ENCODE measurements at places on chromosomes 7 and 10.
A peak's percentile ranks its signal among the peaks of the same experiment; 100 is the strongest.

- DNase-seq = no peak
These were observed 51.7 kb downstream of the CUBN start for GRCh38 chr10:17077890-17078289.

- no peak for DNase-seq
These were observed 187.5 kb upstream of the NFE2L3 start for GRCh38 chr7:25964483-25964991.

- no peak for DNase-seq
These were observed 18.4 kb downstream of the ZNRF2 start for GRCh38 chr7:30302656-30303311.

DNA sequence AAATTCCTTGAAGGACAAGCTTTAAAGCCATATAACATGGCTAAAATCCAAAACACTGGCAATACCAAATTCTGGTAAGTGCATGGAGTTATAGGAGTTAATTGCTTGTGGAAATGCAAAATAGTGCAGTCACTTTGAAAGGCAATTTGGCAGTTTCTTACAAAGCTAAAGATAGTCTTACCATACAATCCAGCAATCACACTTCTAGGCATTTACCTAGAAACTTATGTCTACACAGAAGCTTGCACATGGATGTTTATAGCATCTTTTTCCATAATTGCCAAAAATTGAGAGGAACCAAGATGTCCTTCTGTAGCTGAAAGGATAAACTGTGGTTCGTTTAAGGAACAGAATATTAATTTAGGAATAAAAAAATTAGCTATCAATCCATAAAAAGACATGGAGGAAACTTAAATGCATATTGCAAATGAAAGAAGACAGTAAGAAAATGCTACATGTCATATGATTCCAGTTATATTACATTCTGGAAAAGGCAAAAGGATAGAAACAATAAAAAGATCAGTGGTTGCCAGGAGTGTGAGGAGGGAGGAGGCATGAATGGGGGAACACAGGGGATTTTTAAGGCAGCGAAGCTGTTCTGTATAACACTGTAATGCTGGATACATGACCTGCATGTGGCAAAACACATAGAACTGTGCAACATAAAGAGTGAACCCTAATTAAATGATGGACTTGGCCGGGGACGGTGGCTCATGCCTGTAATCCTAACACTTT, 51.9 kb downstream of the GNAT3 start:
- DNase-seq = no peak

DNA sequence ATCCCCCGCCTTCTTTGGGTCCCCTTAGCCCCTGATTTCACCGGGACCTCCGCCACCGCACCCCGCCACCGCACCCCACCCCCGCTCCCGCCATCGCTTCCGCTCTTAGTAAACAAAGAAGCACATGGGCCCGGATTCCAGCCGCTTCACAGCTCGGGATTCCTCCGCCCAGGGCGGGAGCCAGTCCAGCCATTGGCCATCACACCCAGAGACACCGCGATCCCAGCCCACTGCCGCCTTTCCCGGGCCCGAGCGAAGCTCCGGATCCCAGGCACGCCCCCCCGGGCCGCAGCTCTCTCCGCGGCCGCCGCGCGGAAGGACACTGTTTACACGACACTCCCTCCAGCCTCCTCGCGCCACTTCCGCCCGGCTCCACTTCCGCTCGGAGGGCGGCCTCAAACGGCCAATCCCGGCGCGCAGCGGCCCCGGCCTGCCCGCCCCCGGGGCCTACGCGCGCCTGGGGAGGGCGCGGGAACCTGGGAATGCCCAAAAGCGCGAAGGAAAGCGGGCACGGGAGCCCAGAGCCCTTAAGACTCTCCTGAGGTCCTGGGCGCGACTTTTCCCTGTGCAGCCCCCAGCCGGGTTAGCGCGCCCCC, 679 bp downstream of the MCM7 start:
- peak; percentile 86 for DNase-seq

- no peak for DNase-seq
These were observed 74.3 kb upstream of the GNAI1 start for GRCh38 chr7:80060218-80060806.

- DNase-seq = no peak
These were observed 32.0 kb upstream of the CRTAC1 start for GRCh38 chr10:98062424-98062823.

DNA sequence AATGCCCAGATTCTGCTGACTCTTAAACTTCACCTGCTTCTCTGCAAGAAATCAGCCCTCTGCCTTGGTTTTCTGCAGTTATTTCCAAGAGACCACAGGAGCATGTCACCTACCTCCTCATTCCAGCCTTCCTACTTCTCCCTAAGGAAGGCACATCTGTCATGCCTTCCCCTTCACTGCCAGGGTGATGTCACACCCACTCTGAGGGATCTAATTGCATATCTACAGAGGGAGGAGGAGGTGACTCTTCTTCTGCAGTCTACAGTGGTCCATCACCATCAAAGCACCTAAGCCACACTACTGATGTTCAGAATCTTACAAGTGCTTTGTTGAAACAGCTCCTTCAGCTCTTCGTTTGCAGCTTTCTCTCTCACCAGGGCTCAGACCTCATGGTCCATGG, 275.5 kb downstream of the FGFR2 start:
- DNase-seq = no peak

DNA sequence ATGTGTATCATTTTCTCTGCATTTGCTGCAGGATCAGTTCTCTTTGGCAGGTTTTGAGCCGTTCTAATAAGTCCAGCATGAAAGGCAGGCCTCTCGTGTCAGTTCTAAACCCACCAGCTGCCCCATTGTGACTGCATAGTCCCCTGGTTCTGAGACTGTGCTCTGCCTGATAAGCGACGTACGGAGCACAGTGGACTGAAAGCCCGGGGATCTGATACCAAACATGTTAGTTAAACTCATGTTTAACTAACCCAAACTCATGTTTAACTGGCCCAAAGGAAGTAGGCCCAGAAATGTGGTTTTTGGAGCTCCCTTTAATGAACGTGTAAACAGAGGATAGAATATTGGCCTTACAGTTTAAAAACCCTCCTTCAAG, 98.0 kb upstream of the PDCD4 start:
- DNase-seq = no peak

DNA sequence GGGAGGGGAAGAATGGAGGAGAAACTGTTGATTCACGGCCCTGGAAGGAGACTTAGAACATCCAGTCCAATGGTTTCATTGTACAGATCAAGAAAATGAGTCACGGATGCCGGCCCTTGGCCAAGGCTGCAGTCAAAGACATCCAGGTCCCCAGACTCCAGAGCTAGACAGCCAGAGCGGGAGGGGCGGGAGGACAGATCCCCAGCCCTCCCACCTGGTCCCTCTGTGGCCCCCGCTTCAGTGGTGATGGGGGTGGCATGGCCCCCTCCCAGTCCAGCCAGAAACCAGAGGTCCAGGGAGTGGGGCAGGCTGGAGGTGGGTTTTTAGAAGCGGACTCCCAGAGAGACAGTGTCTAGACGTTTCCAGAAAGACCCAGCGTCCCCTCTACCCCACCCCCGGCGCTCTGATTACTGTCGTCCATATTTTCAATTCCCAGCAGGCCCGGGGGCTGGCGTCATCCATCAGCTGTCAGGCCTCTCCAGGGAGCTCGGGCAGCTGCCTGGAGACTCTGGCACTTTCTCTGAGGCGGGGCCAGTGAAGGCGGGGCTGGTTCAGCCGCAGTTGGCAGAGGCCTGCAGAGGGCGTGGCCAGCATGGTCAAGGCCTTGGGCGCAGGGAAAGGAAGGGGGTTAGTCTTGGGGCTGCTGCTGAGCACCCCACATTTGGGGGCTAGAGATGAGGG, 8.0 kb upstream of the HSPB1 start:
- no peak for DNase-seq

- no peak for DNase-seq
These were observed 3.8 kb downstream of the KPNA7 start for GRCh38 chr7:99204078-99204477.

- no peak for DNase-seq
These were observed 125.7 kb downstream of the ADCY1 start for GRCh38 chr7:45699726-45700390.

GRCh38 chr10:10854725-10855124, 162.9 kb upstream of the CELF2 start:
- no peak for DNase-seq

GRCh38 chr7:30252885-30253795, 31.3 kb upstream of the ZNRF2 start:
- DNase-seq = no peak

DNA sequence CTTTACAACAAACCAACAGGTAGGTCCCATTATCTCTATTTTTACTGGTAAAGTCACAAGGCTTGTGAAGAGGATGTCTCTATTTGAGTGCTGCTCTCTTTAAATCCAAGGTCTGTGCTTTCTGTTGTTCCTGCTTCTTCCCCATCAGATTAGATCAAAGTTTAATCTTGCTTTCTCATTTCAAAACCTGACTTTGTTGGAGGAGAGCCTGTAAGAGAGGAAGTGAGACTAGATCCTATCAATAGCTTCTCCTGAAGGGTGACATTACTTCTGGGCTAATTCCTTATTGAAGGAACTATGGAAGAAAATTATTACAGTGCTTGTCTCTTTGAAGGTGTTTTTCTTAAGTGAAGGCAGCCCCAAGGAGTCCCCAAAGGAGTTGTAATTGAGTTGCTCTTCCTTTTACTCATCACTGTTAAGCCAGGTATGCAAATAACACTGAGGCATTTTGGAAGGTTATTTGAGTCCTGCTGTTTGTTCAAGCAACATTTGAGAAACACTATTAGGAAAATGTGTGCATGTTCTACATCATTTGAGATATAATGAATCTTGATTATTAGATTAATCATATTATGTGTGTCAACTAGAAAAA, 146.2 kb upstream of the MBL2 start:
- DNase-seq = no peak

DNA sequence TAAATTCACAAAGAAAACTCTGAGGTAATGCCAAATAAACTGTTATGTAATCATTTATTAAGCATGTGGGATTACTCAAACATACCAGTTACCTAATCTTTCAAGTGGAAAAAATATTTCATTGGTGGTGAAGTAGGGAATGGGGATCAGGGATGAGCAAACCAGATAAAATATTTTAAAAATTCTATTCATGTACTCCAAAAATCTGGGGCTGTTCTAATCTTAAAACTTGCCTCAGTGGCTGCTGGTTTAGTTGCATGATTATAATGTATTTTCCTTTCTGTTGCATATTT, 19.5 kb downstream of the LMOD2 start:
- DNase-seq = no peak

DNA sequence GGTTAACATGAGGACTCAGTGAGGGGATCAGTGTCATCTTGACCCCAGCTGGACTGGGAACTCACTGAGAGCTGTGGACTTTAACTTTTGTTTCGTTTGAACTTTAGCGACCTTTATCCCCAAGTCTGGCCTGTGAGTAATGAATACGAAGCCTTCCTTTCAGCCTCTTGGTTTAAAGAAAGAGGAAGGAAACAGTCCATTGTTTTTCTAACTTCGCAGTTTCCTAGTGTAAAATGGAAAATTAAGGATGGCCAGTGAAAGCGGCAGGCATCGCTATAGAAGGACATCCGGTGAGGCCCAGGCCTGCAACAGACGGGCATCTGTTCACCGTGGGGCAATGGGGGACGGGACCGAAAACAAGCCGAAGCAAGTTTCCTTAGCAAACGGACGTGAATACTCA, 44.1 kb upstream of the ADO start:
- no peak for DNase-seq

DNA sequence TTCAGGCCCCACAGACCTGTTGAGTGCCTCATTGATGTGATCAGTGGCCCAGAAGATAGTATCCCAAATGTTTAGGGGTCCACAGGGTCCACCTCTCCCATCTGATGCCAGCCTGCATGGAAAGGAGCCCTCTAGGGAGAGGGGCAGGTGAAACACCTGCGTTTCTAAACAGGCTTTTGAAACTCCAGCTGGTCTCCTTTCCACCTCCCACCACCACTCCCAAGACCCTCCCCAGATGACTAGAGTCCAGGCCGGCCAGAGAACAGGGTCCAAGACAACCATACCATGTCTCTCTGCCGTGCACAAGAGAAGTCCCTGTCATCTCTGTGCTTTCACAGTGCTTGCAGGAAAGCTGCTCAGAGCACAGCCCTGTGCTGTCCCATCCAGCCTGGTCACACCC, 105.0 kb upstream of the NANOS1 start:
- DNase-seq = no peak

DNA sequence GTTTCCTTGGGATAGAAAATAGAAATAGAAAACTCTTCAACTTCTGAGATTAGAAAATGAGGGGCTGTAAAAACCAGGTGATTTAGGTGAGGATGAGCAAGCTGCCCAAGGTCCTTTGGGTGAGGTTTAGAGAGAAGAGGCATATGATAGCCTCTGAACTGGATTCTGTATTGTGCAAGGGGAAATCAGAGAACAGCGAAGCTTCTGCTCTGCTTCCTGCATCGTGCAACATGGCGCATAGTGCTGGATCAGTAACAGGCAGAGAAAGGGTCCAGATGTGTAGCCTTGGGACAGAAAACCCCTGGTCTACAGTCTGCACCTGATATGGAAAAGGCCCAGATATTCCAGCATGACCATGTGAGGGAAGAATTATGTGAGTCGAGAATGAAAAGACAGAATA, 121.7 kb downstream of the MBL2 start:
- no peak for DNase-seq

- no peak for DNase-seq
These were observed 186.6 kb downstream of the DPY19L1 start for GRCh38 chr7:34850681-34851080.

- DNase-seq = no peak
These were observed 61.5 kb downstream of the CPVL start for GRCh38 chr7:29084832-29085231.

GRCh38 chr7:142000244-142000643, 4.6 kb downstream of the MGAM start:
- DNase-seq = no peak

- no peak for DNase-seq
These were observed 67.8 kb upstream of the TNRC18 start for GRCh38 chr7:5491251-5492019.

DNA sequence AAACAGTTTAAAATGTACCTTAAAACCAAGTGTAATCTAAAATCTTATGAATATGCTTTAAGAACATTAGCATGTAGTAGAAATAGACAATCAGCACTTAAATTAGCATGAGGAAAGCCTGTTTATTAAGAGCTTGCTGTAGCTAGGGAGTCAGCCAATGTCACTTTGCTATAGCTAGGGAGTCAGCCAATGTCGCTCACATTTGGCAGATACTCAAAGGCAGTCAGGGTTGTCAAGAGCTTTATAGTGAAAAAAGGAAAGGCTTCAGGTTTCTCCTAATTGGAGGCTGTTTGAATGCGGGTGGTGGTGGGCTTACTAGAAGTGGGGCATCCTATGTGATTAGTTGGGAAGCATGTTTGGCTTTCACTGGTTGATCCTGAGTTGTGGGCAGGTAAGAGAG, 226.2 kb upstream of the DGKB start:
- DNase-seq = no peak

GRCh38 chr7:6026820-6027311, 4.3 kb upstream of the ANKRD61 start:
- no peak for DNase-seq

DNA sequence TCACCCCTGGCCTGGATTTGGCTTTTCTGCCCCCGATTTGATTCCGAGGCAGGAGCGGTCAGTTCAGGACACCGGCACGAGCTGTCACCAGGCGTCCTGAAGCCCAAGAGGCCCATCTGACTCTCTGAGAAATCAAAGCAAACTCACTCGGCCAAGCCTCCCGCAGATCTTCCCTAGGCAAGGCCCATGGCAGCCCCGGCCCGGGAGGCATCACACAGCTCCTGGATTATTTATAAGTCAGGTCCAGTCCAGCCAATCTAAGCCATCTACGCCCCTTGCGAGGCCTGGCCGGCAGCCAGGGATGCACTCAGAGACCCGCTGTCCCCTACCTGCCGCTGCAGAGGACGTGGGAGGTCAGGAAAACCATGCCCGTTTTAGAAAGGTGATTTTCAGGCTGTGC, 87.3 kb upstream of the DIP2C start:
- DNase-seq = no peak

- DNase-seq = no peak
These were observed 35.6 kb downstream of the BRAF start for GRCh38 chr7:140889150-140889549.

All from stimulated activated CD8-positive, alpha-beta memory T cell treated with anti-CD3 and anti-CD28 coated beads, Interleukin-2, amount 100 ng/mL, for 48 hours (primary cell).